OCI-M1 (cell line): ENCODE measurements at places on chromosomes 7 and 10.

- DNase-seq: no peak
Observed at GRCh38 chr7:73870041-73870492, 9.1 kb downstream of the TMEM270 start.

DNA sequence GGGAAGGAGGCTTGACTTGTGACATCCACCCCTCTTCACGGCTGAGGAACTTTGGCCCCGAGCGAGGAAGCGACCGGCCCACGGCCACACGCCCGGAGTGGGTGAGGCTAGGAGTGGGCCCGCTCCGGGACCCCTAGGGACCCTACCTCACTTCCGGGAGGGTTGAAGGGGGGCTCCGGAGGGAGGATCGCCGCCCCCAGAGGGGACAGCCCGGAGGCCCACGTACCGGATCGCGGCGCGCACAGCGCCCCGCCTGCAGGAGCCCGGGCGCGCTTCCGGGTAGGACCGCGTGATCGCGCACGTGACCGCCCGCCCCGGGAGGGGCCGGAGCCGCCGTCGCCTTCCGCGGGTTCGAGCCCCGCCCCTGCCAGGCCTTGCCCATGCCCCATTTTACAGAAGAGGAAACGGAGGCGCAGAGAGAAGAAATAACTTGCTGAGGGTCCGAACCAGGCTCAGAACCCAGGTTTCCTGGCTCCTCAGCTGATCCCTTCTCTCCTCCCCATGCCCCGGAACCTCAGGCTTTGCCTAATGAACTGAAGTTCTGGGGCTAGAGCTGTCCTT lies at the start of gene HPS1:
Gene HPS1, minus strand, starts transcription at position 275 of the 561 bp plus-strand sequence. CDS start 3,695 bp downstream, outside the sequence.
- peak; percentile 90 for DNase-seq

DNA sequence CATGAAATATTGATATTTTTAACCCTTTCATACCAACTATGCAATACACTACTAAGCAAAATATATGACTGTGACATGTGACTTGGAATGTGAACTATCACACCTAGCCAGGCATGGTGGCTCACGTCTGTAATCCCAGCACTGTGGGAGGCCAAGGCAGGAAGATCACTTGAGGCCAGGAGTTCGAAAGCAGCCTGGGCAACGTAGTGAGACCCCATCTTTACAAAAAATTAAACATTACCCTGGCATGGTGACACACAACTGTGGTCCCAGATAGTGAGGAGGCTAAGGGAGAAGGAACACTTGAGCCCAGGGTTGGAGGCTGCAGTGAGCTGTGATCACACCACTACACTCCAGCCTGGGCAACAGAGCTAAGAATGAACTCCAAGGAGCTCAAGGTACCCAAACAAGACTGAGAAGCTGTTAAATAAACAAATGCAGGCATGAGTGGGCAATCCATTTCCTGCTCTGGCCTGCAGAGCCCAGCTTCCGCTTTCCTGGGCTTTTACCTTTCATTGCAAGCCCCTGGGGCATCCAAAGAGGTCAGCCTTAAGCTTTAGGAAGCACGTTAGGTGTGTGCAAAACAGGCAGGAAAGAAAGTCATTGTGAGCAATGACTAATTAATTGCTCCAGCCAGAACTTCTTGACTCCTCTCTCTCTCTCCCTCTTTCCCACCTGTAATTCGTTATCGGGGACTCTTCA lies 162.1 kb upstream of the FOXK1 start:
- no peak for DNase-seq

DNA sequence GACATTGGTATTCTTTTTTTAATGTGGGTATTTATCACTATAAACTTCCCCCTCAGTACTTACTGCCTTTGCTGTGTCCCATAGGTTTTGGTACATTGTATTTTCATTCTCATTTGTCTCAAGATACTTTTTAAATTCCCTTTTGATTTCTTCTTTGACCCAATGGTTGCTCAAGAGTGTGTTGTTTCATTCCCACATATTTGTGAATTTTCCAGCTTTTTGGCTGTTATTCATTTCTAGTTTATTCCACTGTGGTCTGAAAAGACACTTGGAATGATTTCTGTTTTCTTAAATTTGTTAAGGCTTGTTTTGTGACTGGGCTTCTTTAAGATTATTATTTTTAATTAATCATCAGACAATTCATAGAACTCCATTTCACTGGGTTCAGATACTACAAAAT lies 105.0 kb downstream of the EPC1 start:
- no peak for DNase-seq

GRCh38 chr10:895324-895723 lies 36.2 kb downstream of the LARP4B start:
- no peak for DNase-seq

DNA sequence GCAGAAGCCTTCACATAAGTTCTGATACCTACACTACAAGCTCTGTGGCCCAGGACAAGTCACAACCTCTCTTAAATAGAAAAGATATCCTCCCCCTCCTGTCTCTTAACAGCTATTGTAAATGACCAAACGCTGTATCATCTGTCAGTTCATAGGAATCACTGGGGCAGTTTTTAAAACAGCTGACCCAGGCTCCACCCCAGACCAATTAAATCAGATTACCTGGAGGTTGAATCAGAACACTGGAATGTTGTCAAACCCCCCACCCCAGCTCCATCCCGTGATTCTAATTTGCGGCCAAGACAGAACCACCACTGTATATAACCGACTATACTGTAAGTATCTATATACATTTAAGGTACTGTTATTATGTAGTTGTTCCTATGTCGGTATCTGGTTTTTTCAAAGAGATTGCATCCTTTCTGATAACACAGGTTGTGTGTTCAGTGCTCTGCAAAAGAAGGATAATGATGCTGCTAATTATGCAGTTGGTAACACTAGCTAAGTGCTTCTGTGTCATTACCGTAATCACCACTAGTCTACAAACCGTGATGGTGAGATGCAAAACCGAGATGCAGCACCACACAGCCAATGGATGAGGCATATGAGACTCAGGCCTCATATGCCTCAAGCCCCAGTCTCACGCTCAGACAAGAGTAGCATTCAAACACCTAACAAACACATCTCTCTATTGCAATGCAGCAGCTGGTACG lies 47.4 kb downstream of the TNS3 start:
- DNase-seq: no peak

GRCh38 chr10:23370106-23370505 lies 25.5 kb upstream of the C10orf67 start:
- DNase-seq: no peak

- DNase-seq: no peak
Observed at GRCh38 chr10:86191166-86191565, 175.4 kb downstream of the GRID1 start.

GRCh38 chr7:105219771-105220160 lies 169.0 kb downstream of the SRPK2 start:
- no peak for DNase-seq

DNA sequence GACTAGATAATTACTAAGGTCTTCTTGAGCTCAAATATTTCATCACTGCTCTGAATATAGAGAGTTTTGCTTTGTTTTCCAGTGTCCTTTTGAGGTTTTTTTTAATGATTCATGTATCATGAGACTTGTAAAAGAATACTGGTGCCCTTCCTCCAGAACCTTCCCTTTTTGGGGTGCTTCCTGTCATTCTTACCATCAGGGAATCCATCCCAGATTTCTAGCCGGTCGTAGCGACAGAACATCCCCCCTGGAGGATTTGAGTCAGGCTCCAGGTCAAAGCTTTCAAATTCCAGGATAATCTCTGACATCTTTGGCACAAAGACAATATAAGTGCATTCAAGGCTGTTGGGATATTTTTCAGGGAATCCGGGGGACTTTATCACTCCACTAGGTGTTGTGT lies 71.0 kb downstream of the NRP1 start:
- DNase-seq: no peak

- DNase-seq: no peak
Observed at GRCh38 chr7:132390705-132391104, 185.6 kb downstream of the PLXNA4 start.

- DNase-seq: no peak
Observed at GRCh38 chr7:46226860-46227259, 305.8 kb upstream of the IGFBP3 start.

- DNase-seq: no peak
Observed at GRCh38 chr10:110474017-110474416, 23.7 kb upstream of the DUSP5 start.

DNA sequence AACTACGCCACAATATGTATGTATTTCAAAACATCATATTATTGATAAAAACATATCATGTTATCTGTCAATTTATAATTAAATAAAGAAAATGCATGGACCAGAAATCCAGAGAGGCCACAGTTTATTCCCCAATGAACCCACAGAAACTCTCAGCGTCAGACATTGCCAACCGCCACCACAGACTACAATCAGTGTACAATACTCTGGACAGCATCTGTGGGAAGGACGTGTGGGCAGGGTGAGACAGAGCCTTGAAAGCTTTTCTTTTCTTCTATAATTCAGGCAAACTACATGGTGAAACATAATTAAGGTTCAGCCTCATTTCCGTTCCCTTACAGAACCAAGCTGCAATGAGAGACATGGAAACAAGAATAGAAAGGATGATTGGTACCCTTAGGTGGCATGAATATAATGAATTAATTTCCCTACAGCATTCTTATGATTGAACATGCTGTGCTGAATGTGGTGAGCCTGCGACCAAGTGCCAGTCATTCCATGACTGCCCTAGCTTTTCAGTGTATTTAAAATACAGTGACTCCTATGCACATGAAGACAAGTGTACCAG lies 909.3 kb downstream of the SORCS1 start:
- no peak for DNase-seq

DNA sequence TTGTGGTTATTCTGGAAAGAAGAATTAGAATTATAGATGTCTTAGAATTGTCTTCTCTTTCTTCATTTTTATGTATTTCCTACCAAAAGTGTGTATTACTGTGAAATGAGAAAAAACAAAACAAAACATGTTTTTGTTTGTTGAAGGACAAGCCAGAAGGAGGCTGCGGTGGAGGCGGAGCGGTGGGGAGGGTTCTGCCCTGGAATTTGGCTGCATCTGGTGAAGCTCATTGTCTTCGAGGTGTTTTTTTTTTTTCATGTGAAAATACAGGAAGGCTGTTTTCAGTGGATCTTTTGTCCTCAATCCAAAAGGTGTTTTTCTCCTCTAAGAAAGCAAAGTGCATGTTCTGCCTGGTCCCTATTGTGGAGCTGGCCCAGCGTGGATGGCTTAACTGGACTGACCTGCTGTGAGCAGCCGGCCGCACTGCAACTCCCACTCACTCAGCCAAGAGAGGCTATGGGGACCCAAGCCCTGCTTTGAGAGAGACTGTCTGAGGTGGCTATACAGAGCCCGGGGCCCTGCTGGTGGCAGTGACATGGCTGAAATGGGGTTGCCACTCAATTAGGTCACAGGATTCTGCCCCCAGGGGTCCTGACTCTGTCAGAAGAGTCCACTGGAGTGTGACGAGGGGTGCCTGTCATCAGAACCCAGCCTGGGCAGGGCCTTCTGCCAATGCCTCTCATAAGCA lies 184.9 kb upstream of the MKI67 start:
- DNase-seq: no peak

GRCh38 chr7:137590756-137591305 lies 247.3 kb upstream of the PTN start:
- no peak for DNase-seq

- DNase-seq: no peak
Observed at GRCh38 chr10:7606951-7607404, 59.8 kb downstream of the ITIH5 start.

- DNase-seq: no peak
Observed at GRCh38 chr10:75827587-75828021, 396.2 kb downstream of the LRMDA start.

DNA sequence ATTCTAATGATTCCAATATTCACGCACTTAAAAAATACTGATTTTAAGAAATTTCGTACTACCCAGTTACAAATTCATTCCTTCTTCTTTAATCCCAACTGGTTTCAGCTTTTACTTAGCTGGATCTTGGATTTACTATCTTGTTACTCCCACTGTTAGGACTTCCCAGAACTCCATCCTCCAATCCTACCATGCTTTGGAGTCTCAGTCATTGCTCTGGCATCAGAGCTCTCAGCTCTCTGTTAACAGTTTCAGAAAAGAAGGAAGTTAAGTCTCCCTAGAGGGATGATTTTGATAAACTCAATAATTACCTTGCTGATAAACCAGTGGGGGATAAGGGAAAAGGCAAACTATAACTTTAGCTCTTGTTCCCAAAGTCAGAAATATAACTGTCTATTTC lies 9.5 kb downstream of the PPA1 start:
- peak; percentile 13 for DNase-seq

GRCh38 chr10:79056736-79057391 lies 11.9 kb upstream of the ZMIZ1 start:
- no peak for DNase-seq

GRCh38 chr10:103276896-103277712 lies at the start of gene INA:
Gene INA, plus strand, starts transcription at chr10:103277138. Its CDS starts 74 bp downstream, at chr10:103277212.
- no peak for DNase-seq

DNA sequence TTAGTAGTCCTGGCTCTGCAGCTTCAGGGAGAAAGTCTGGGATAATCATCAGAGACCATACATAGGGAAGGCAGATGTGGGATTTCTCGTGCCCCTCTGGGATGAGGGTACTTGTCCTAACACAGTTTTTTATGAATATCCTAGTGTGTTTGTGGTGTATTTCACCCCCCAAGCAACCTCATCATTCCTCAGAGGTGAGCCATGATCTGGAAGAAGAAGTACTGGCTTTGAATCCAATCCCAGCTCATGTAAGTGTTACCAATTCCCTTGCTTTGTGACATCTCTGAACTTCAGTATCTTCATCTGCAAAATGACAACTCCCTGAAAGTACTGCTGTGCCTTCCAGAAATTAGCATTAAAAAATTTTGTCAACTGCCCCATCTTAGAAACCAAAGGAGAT lies 347.5 kb upstream of the ZMIZ1 start:
- DNase-seq: no peak

DNA sequence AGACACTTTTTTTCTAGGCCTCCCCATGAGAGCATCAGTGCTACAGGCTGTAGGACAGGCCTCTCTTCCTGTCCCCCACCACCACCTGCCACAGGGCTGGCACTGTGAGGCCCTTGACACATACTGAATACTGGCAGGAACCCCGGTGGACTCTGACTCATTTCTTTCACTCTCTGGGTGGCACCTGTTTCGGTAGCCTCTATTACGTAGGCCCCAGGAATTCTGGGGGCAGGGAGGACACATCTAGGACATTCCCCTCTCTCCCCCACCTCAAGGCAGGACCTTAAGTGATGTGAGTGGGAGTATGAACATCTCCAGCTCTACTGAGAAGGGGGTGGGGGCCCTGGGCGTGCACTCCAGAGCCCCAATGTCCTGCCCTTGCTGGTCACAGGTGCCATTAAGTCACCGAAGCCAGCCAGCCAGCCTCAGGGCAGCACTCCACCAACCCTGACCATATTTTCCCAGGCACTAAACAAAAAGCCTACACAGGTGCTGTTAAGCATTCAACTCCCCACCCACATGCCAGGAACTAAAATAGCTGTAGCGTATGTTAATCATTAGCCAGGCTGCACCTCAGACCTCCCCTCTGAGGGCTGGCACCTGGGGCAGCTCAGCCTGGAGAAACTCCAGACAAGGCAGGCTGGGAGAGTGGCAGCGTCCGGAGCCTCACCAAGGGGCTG lies 8.9 kb downstream of the ANXA11 start:
- no peak for DNase-seq

GRCh38 chr10:104683567-104683966 lies 42.5 kb downstream of the SORCS3 start:
- DNase-seq: no peak
